ENCODE measurements at places on chromosomes 1 and 21. TPM values are rescaled to one million over a fixed set of nuclear protein-coding genes. Genes with fewer than 3 reads are reported as not detected.

DNA sequence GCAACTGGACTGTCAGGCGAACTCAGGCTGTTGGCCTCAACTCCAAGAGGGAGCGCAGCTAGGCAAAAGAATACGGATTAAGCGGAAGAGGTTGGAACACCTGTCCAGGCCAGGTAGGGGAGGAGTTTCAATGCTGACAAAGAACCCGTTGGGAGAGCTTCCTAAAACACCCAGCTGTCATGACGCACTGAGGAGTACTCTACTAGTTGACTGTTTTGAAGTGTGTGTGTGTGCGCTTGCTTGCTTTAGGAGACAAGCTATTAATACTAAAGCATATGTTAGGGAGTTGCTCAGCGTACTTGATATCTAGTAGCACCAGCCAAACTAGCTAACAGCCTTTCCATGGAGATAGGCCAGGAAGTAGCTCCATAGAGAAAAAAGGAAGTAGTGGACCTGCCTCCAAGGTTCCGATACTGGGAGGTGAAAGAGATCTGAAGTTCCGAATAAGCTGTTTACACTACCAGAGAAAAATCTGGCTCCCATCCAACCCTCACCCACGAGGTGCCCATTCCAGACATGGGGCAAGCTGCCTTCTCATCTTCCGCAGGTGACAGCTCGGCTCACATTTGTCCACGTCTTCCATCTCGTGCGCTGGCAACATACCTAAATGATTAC, 974 bp upstream of the FNBP1L start:
- DNase-seq, result peak; percentile 82

GRCh38 chr1:1826356-1827088, 48.3 kb upstream of the NADK start:
- DNase-seq, result no peak

DNA sequence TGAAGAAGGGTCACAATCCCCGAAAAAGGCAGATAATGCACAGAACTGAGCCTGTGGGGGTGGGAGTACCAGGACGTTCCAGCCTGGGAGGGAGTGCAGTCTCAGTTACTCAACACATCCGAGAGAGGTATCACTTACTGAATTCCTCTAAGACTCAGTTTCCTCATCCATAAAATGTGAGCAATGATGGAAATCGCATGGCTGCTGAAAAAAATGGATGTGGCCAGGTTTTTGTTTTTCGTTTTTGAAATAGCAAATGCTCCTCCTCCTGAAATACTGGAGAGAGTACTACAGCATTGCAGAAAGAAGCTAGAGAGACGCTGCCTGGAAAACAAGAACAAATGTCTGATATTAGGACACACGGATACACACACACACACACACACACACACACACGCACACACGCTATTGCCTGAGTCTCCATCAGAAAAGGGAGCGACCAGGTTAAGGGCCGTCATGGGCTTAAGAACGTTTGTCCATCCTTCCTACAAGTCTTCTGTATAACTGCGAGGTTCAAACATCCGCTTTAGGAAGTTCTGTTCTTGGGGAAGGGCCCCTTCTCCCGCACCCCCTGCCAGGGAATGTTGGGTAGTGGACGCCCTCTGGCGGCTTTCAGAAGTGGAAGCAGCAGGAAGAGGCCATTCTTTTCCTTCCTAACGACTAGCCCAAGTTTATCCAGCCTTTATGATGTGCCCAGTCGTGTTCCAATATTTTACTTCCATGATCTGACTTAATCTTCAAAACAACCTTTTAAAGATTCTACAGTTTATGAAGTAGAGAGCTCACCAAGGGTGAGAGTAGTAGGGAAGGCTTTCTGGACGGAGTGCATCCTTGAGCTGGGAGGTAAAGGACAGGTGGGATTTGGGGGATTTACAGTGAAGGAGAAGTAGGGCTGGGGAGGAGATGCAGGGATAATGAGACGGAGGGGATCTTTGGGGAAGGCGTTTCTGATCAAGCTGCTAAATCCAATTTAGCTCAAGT, 699 bp upstream of the NES start:
- DNase-seq, result peak; percentile 91

Gene RFX5
- 117 TPM for total RNA-seq

DNA sequence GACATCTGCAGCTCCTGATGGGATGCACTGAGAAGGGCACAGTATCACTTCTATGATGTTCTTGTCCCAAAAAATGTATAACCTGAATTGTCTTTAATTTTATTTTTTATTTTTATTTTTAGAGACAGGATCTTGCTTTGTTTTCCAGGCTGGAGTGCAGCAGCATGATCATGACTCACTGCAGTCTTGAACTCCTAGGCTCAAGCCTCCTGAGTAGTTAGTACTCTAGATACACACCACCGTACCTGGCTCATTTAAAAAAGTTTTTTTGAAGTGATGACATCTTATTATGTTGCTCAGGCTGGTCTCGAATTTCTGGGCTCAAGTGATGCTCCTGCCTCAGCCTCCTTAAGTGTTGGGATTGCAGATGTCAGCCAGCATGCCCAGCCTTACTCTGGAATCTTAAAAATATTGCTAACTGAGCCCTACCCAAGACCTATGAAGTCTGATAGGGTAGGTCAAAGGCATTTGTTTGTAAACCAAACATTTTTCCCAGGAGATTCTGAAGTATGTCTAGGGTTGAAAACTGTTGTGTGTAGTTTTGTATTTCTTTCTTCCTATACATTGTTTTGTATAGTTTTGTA, 68.9 kb downstream of the ATF6 start:
- no peak for DNase-seq

DNA sequence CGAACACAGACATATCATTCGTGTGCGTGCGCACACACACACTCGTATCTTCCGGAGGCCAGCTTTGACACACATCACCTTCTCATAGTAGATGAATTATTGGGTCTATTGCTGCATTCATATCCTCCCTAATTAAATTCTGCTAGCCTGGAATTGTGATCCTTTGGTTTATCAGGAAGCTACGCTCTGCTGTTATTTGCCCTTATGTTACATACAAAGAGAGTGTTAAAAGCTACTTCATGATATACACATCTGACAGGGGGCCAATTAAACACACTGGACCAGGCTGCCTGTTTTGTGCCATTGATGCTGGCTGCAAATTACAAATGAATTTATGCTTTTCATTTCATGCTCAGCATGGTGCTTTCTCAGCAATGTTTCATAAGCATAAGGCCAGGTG, 252.0 kb downstream of the RHOU start:
- DNase-seq, result no peak

Gene ADORA3
- 0.29 TPM for total RNA-seq

Gene PLA2G2C
- not detected for total RNA-seq

DNA sequence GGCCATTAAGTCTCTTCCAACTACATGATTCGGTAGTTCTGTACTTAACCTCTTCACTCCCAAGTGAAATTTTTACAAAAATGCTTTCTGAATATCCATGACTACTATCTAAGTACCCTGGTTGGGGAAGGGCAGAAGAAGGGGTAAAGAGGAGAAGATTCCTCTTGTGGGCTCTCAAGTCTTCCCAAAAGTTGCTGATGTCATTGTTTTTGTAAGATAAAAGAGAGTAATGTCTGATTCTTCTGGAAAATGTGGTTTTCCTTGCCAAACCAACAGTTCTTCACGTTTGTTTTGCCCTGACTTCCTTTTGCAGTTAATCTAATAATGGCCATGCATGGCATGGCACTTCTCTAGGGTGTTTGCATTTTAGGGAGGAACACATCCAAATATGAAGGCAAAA, 34.7 kb upstream of the AK4 start:
- no peak for DNase-seq

DNA sequence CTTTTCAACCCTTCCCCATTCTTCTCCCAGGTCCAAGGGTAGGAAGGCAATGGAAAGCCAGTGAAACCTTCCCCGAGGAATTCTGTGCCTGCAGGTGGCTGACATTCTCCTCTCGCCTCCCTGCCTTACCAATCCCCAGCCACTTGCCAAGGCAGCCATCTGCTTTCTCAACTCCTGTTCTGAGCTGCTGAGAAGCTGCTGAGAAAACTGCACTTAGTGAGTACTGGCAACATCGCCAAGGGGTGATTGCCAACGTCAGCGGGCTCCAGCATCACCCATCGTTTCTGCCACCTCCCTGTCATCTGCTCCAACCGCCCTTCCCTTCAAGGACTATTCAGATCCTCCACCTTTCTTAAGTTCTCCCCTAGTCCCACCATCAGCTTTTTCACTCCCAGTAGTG, 106.0 kb downstream of the PTPRU start:
- DNase-seq, result no peak

DNA sequence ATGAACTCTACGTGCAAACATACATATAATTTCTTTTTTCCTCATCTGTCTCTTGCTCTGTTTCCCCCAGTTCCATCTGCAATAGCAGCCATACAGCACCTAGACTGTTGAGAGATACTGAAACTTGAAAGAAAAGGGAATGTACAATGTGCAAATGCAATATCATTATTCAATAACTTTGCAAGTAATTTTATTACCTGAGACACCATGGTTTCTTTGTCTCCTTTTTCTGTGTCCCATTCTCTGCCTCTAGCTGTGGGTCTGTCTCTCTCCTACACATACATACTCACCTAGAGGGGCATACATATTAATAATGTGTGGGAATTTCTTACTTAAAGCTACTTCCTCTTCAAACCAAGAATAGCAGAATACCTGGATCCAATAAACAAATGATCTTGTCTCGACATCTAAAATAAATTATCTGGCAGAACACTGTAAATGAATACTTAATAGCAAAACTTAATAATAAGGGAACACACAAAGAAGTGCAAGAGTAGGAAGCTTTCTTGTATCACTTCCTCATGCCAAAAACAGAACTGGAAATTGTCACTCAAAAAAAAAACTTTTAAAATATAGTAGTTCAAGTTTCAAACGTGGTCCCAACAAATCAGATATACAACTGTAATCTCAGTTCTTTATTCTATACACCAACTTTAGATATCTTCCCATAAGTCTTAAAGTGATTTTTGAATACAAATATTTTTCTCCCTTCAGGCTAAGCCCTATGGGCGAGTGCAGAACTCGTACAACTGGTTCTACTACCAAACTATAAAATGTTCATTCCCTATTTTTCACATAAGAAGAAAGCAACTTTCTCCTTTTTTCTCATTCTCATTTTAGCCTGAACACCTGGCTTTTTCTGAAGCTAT, 194.6 kb downstream of the NRIP1 start:
- peak; percentile 54 for DNase-seq

DNA sequence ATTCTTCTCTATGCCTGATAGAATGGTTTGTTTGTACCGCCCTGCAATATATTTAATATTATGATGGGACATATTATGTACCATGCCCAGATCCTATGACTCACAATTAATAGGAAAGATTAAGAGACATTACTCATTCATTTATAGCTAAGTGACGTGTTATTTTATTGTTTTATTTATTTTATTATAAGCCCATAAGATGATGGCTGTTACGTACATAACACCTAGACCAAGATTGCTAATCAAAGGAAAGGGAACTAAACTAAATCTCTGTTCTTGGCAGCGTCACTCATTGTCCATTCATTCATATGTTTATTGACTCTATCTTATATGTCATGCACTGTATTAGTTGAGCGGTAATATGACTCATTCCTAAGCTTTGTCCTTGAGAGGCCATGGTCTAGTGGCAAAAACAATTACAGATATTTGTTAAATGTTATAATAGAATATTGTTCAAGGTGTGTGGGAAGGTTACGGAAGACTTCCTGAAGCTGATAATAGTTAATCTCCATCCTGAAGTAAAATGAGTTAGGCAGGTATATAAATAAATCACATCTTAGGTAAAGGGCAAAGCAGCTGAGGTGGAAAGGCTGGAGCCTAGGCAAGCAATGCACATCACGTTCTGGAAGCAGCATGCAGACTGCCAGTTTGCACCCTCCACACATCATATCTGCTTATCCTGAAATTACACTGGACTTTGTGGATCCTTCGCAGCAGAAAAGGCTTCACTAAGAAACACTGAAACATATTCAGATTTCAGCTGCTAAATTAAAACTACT, 16.6 kb upstream of the CD55 start:
- DNase-seq, result peak; percentile 59

Gene CROCC
- 942 TPM for total RNA-seq

Gene ELAPOR1
- total RNA-seq, result 81.7 TPM

- no peak for DNase-seq
Measured at GRCh38 chr1:3488432-3488831, 34.0 kb downstream of the ARHGEF16 start.

Gene MTARC2
- total RNA-seq, result 9.9 TPM

GRCh38 chr1:9551984-9552383, 12.7 kb downstream of the SLC25A33 start:
- DNase-seq, result no peak

Gene PDE4DIP
- 104 TPM for total RNA-seq

- DNase-seq, result peak; percentile 62
Measured at GRCh38 chr1:58584082-58584895, 7.2 kb upstream of the TACSTD2 start.

- DNase-seq, result no peak
Measured at GRCh38 chr21:44686843-44687561, 5.0 kb upstream of the KRTAP12-1 start.

- DNase-seq, result no peak
Measured at GRCh38 chr21:15112858-15113257, 48.1 kb upstream of the NRIP1 start.

Gene IQGAP3
- 15.1 TPM for total RNA-seq

Gene ECE1
- total RNA-seq, result 45.1 TPM

Gene CD101
- total RNA-seq, result 8.8 TPM

Gene PPM1J
- 0.87 TPM for total RNA-seq

- no peak for DNase-seq
Measured at GRCh38 chr1:61626816-61627215, 98.1 kb downstream of the TM2D1 start.

Gene PEAR1
- 16.3 TPM for total RNA-seq

Gene RGS13
- not detected for total RNA-seq

GRCh38 chr1:222697826-222698225, 14.5 kb downstream of the AIDA start:
- DNase-seq, result no peak

DNA sequence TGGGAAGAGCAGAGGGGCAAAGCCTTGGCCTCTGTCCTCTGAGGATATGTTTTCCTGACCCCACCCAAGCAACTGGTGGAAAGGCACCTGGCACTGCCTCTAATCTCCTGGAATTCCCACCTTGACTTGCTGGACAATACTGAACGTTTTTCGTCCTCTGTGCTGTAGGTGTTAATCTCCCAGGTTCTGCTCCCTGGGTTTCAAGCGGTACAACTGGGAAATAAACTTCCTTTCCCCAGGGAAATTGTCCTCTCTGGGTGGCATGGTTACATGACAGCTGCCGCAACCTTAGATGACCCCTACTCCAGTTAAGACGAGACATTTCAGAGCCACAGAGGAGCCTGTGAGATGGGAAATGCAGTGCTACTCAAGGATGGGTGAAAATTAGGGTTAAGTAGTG, 57.3 kb upstream of the BCAR3 start:
- no peak for DNase-seq

- DNase-seq, result peak; percentile 62
Measured at GRCh38 chr1:22731924-22732720, 21.5 kb downstream of the EPHB2 start.

Gene AGBL4
- not detected for total RNA-seq

DNA sequence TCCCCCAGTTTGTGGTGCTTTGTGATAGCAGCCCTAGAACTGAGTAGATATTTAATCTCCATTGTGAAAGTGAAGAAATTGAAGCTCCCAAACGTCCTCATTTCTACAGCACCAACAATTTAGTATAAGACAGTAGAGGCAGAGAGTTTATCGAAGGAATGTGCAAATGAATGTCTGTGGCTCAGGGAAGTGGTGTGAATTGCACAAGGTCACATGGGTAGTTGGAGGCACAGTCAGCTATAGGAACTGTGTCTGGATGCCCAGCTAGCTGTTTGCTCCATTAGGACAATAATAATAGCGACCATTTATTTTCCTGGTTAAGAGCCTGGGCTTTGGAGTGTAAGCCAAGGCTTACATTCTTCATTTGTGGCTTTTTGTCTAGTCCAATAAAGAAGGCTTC, 144.4 kb upstream of the USP24 start:
- DNase-seq, result no peak

Gene HOOK1
- 19.7 TPM for total RNA-seq

Gene CATSPERE
- not detected for total RNA-seq
